ENCODE measurements at places on chromosomes 3 and 15.

- no peak overlapping the region for H3K4me3 ChIP-seq
- no peaks in the 10 kb centered on the region for H3K4me1 ChIP-seq
- no peaks in the 10 kb centered on the region for H3K36me3 ChIP-seq
- no peak for DNase-seq
- H3K27ac ChIP-seq = no peak overlapping the region
Observed at GRCh38 chr15:38231436-38231835, 21.2 kb upstream of the SPRED1 start.

DNA sequence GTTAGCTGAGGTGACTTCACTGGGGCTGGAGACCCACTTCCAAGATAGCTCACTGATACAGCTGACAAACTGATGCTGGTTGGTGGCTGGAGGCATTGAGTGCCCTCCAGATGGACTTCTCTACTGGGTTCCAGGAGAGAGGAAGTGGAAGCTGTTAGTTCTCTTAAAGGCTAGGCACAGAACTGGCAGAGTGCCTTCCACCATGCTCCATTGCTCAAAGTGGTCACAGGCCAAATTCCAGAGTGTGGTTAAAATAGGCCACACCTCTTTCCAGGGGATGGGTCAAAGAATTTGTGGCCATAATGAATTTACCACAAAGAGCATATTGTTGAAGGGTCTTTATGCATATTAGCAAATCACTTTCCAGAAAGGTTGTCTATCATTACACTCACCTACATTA, 74.2 kb downstream of the NMD3 start:
- H3K27ac ChIP-seq = no peak overlapping the region
- H3K36me3 ChIP-seq = no peaks in the 10 kb centered on the region
- no peak for DNase-seq
- no peaks in the 10 kb centered on the region for H3K27me3 ChIP-seq
- H3K4me3 ChIP-seq = no peak overlapping the region

DNA sequence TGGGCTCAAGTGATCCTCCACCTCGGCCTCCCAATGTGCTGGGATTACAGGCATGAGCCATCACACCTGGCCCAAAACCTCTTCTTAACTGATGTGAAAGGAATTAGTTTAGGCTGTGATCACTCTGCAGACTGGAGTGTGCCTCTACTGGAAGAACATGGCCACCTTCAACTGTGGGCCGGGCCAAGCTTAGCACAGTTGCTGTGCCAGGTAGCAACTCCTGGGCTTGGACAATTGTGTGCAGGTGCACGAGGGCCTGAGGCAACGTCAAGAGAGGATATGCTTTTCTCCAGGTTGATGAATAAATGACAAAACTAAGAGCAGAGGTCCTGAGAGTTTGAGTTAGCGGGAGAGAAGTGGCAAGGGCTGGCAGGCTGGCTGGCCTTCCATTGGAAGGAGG, 6.5 kb downstream of the FAH start:
- no peaks in the 10 kb centered on the region for H3K27me3 ChIP-seq
- peaks cover 2% of the 10 kb centered on the region for H3K36me3 ChIP-seq
- no peak overlapping the region for H3K27ac ChIP-seq

DNA sequence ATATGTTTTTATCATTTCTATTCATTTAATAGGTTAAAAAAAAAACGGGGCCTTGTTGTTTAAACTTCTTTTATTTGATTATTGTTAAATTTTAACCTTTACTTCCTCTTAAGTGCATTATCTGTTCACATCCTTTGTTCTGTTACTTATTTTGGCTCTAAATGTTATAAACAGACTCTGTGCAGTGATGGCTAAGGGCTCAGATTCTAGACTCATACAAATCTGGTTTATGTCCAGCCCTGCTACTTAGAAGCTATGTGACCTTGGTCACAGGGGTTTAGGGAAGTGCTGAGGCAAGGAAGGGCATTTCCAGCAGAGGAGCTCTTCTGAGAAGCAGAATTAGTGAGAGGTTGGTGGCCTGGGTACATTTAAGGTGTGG, 55.3 kb upstream of the VILL start:
- no peaks in the 10 kb centered on the region for H3K36me3 ChIP-seq
- H3K4me1 ChIP-seq = no peaks in the 10 kb centered on the region
- DNase-seq = no peak
- no peaks in the 10 kb centered on the region for H3K27me3 ChIP-seq

GRCh38 chr3:29746163-29746760, 465.4 kb downstream of the RBMS3 start:
- H3K4me1 ChIP-seq = no peaks in the 10 kb centered on the region
- no peaks in the 10 kb centered on the region for H3K36me3 ChIP-seq
- no peak overlapping the region for H3K27ac ChIP-seq
- no peak for DNase-seq
- no peaks in the 10 kb centered on the region for H3K27me3 ChIP-seq

GRCh38 chr3:100877286-100877685, 115.9 kb downstream of the ABI3BP start:
- DNase-seq = no peak
- H3K36me3 ChIP-seq = no peaks in the 10 kb centered on the region
- no peak overlapping the region for H3K27ac ChIP-seq
- no peaks in the 10 kb centered on the region for H3K4me1 ChIP-seq
- H3K4me3 ChIP-seq = no peak overlapping the region

DNA sequence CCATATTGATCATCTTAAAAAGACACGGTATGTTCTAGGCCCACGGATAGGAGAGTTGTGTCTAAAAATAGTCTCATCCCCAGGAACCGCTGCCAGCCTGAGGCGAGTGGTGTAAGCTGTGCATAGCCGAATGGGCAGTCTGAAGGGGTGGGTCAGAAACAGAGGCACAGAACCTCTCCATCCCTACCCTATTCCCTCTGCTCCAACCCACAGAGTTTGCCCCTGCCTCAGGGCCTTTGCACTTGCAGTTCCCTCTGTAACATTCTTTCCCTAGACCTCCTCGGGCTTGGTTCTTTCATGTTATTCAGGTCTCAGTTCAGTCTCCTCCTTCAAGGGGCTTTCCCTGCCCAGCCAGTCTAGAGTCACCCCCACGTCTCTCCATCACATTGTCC, 4.8 kb downstream of the SCN5A start:
- H3K36me3 ChIP-seq = no peaks in the 10 kb centered on the region
- H3K4me3 ChIP-seq = no peak overlapping the region
- H3K27me3 ChIP-seq = peaks cover 18% of the 10 kb centered on the region
- no peak for DNase-seq
- H3K4me1 ChIP-seq = peaks cover 5% of the 10 kb centered on the region
- H3K27ac ChIP-seq = no peak overlapping the region

- no peaks in the 10 kb centered on the region for H3K27me3 ChIP-seq
- H3K4me1 ChIP-seq = peaks cover 14% of the 10 kb centered on the region
- no peak overlapping the region for H3K4me3 ChIP-seq
Observed at GRCh38 chr3:4517093-4517492, 23.9 kb downstream of the ITPR1 start.

GRCh38 chr15:66770518-66771350, 68.7 kb downstream of the SMAD6 start:
- no peaks in the 10 kb centered on the region for H3K36me3 ChIP-seq
- H3K4me1 ChIP-seq = peaks cover 11% of the 10 kb centered on the region
- H3K27ac ChIP-seq = no peak overlapping the region
- no peak overlapping the region for H3K4me3 ChIP-seq
- no peaks in the 10 kb centered on the region for H3K27me3 ChIP-seq
- no peak for DNase-seq

DNA sequence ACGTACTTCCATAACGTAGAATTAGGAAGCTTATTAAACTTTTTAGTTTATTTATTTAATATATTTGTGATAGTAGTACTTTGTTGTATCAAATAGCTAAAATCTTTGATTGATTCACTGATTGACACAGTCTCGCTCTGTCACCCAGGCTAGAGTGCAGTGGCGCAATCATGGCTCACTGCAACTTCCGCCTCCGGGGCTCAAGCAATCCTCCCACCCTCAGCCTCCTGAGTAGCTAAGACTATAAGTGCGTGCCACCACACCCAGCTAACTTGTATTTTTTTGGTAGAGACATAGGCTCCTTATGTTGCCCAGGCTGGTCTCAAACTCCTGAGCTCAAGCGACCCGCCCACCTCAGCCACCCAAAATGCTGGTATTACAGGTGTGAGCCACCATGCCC, 5.7 kb downstream of the APH1B start:
- H3K4me1 ChIP-seq = no peaks in the 10 kb centered on the region
- H3K36me3 ChIP-seq = peaks cover 13% of the 10 kb centered on the region
- H3K27ac ChIP-seq = no peak overlapping the region

GRCh38 chr3:355622-356021, 159.1 kb downstream of the CHL1 start:
- no peaks in the 10 kb centered on the region for H3K27me3 ChIP-seq
- no peak for DNase-seq
- no peak overlapping the region for H3K27ac ChIP-seq
- no peaks in the 10 kb centered on the region for H3K36me3 ChIP-seq
- H3K4me1 ChIP-seq = no peaks in the 10 kb centered on the region

- H3K27me3 ChIP-seq = no peaks in the 10 kb centered on the region
- no peak for DNase-seq
- no peak overlapping the region for H3K4me3 ChIP-seq
- H3K27ac ChIP-seq = no peak overlapping the region
Observed at GRCh38 chr15:42165106-42165505, 8.7 kb upstream of the PLA2G4F start.

GRCh38 chr15:101052681-101053121, 133.5 kb downstream of the LRRK1 start:
- H3K4me3 ChIP-seq = no peak overlapping the region
- no peak overlapping the region for H3K27ac ChIP-seq
- DNase-seq = no peak
- no peaks in the 10 kb centered on the region for H3K4me1 ChIP-seq
- H3K27me3 ChIP-seq = no peaks in the 10 kb centered on the region
- H3K36me3 ChIP-seq = no peaks in the 10 kb centered on the region

- no peaks in the 10 kb centered on the region for H3K36me3 ChIP-seq
- no peak for DNase-seq
- no peak overlapping the region for H3K27ac ChIP-seq
- peaks cover 21% of the 10 kb centered on the region for H3K4me1 ChIP-seq
Observed at GRCh38 chr15:74259292-74259648, 23.1 kb downstream of the CCDC33 start.

GRCh38 chr3:15255215-15255614, 49.2 kb downstream of the CAPN7 start:
- no peak for DNase-seq
- peaks cover 11% of the 10 kb centered on the region for H3K36me3 ChIP-seq
- H3K4me1 ChIP-seq = no peaks in the 10 kb centered on the region
- H3K27me3 ChIP-seq = no peaks in the 10 kb centered on the region
- H3K27ac ChIP-seq = no peak overlapping the region

DNA sequence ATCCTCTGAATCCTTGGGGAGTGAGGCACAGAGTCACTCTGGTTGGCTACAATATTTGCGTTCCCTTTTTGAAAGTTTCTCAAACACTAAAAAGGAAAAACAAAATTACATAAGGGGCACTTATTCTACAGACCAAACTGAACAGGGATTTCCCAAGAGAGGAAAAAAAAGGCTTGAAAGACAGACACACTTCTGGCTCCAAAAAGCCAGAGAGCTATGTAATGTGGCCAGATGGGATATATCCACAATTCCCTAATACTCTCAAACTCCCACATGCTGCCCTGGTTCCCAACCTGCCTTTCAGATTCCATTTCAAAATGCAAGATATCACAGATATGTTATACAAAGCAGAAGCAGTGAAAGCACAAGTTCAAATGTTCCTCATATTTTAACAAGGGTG, 1.6 kb downstream of the FRMD4B start:
- no peak for DNase-seq
- no peaks in the 10 kb centered on the region for H3K4me1 ChIP-seq
- no peak overlapping the region for H3K4me3 ChIP-seq

DNA sequence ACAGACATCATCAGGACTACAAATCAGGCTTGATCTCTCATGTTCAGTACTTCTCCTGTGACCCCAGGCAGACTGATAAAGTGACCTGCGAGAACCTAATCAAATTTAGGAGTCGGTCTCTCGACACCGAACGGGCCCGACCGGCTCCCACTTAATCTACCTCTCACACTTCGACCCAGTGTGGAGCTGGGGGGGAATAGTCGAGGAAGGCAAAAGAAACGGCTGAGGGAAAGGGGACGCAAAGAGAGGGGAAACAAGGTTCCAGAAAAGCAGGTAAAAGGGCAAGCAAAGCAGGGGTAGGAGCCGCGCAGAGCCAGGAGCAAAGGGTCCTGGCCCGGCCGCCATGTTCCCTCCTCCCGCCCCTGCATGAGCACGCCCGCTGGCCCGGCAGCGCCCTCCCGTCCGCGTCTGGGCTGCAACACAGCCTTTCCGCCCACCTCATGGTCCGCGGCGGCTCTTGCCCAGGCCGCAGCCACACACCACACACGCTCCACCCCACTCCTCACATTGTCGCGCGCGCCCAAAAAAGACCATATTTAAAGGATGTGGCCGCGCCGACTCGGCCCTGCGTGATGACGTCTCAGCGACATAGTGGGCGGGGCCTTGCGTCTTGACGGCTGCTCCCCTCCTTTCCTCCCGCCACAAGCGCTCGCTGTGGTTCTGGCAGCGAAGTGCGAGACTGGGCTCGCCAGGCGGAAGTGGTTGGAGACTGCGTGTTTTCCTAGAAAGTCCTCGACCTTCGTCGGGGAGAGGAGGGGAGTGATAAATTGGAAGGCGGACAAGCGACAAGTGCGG, at the start of gene ICE2:
TSS of gene ICE2 (minus strand) at position 577 of the 795 bp plus-strand sequence. CDS start 1,165 bp downstream, outside the sequence.
- DNase-seq = peak; percentile 97
- no peaks in the 10 kb centered on the region for H3K27me3 ChIP-seq
- peak within 1 kb of the TSS; percentile 95 for H3K27ac ChIP-seq
- peaks cover 2% of the 10 kb centered on the region for H3K4me1 ChIP-seq
- H3K36me3 ChIP-seq = peaks cover 9% of the 10 kb centered on the region
- H3K4me3 ChIP-seq = peak within 1 kb of the TSS; percentile 83

- H3K4me3 ChIP-seq = no peak overlapping the region
- H3K27me3 ChIP-seq = no peaks in the 10 kb centered on the region
Observed at GRCh38 chr3:153552887-153553604, 391.0 kb downstream of the RAP2B start.

DNA sequence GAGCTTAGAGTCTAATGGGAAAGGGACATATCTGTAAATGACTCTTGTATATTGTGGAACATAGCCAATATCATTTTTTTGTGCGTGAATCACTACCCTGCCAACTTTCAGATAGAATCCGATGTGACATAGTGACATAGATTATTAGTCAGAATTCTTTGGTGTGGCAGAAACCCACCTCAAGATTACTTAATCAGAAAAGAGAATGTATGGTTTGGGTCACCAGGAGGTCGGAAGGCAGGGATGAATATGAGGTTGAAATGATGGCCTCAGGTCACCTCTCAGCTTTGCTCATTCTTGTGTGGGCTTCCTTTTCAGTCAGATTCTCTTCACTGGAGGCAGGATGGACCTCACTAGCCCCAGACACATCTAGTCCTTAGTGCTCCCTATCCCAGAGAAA, 41.4 kb downstream of the SNAPC5 start:
- no peak overlapping the region for H3K4me3 ChIP-seq
- no peaks in the 10 kb centered on the region for H3K36me3 ChIP-seq
- no peak overlapping the region for H3K27ac ChIP-seq
- H3K27me3 ChIP-seq = no peaks in the 10 kb centered on the region
- no peaks in the 10 kb centered on the region for H3K4me1 ChIP-seq

DNA sequence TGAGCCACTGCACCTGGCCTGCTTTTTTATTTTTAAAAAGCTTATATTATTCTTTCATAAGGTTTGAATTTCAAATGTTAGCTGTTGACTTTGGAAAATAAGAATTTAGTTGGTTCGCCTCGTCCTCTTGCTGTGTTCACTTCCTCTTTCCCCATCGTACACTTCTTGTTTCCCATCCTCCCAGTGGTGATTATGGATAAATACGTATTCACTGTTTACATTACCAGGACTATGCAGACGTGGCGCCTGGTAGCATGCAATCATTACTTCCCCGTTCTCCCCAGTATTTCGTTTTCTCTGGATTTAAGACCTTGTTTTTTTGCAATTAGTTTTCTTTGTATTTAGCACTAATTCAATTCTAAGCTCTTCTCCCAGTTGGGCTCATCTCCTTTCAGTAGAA, 70.1 kb downstream of the LMLN start:
- no peaks in the 10 kb centered on the region for H3K4me1 ChIP-seq
- DNase-seq = no peak
- no peaks in the 10 kb centered on the region for H3K36me3 ChIP-seq

- no peak overlapping the region for H3K27ac ChIP-seq
- no peak overlapping the region for H3K4me3 ChIP-seq
- no peaks in the 10 kb centered on the region for H3K36me3 ChIP-seq
- DNase-seq = no peak
Observed at GRCh38 chr3:109874896-109875708, 537.8 kb upstream of the DPPA4 start.
